ENCODE measurements at places on chromosomes 6 and 20.

- no peak for DNase-seq
These were observed 49.0 kb upstream of the HIVEP2 start for GRCh38 chr6:142993977-142994376.

DNA sequence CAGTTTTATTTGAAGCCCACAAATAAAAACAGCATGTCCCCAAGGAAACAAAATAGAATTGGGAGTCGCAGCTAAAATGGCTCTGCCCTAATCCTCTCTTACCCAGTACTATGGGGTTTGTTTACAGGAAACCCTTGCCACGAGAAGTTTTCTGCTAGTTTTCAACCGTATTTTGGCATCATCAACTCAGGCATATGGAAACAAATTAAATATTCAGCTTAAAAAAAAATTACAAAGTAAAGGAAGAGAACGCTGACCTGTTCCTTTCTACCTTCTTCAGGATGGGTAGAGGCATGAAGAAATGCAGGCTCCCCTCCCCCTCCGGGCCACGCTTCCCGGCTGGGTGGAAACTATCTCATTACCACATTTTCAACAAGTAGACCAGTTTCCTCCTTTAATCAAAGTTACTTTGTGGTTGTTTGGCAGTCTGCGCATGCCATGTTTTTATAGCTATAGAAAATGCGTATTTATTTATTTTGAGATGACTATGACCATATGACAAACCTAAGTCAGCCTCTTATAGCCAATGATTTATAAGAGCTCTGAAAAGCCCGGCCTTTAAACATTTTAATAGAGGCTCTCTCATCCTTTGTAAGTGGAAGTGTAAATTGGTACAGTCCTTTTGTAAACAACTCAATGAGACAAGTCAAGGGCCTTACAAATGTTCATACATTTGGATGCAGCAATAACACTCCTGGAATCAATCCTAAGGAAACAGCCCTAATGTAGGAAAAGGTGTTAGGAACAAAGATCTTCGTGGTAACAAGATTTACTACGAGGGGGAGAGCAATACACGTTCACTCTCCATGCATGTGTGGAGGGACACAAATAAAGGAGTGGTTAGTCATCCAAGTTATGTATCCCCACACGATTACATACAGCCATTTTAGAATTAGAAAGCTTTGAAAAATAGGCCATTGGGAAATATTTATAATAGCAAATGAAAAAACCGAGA lies 16.1 kb upstream of the ZNF217 start:
- no peak for DNase-seq

- no peak for DNase-seq
These were observed 442.7 kb upstream of the HS3ST5 start for GRCh38 chr6:114785235-114786127.

- no peak for DNase-seq
These were observed 108.4 kb downstream of the RTN4IP1 start for GRCh38 chr6:106520711-106521401.

DNA sequence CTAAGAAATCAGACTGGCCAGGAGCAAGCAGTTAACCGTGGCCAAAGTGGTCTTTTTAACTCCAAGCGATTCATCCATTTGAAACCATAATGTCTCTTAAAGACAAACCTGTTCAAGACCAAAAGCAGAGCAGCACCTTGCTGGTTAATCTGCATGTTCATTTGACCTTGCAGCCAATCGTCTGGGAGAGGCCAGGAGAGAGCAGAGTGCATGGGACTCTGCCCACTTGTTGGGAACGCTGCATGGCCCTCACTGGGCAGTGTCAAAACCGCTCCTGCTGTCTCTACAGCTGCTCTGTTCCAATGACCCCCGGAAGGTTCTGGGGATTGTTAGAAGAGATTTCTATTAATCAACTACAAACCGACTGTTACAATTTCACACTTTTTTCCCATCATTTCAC lies 79.6 kb downstream of the OLIG3 start:
- no peak for DNase-seq

GRCh38 chr6:6386010-6386409 lies 65.5 kb upstream of the F13A1 start:
- DNase-seq: no peak

- DNase-seq: no peak
These were observed 28.8 kb upstream of the NHSL1 start for GRCh38 chr6:138528137-138528536.

- DNase-seq: no peak
These were observed 9.0 kb downstream of the PTPN1 start for GRCh38 chr20:50519036-50519762.

GRCh38 chr6:83854766-83855165 lies 1.6 kb downstream of the RIPPLY2 start:
- DNase-seq: no peak

DNA sequence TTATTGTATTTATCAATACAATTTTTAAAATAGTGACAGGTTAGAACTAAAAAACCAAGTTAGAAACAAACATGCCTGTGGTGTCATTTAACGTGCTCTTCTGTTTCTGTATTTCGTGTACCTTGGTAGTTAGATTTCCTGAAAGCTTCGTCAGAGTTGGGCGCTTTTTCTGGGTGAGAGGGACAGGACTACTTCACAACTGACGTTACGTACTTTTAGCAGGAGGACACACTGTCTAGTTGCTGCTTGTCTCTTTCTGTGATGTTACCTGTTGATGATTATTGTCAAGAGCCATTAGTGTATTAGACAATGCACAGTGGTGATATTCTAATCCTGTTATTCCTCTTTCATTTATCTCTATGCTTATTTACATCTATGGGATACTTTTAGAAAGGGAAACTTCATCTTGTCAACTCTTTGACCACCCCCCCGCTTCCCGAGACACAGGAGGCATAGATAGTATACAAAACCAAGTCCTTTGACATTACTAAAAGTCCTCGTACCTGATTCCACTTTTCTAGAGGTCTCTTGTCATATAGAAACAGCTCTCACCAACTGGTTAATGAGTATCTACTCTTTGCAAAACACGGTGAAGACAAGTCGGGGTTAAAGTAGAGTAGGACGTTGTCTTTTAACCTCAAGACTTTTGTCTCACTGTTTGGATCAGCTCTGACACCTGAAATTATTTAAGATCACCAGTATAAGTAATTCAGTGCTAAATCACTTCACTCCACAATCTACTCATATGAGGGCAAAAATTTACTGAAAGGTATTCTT lies 96.3 kb downstream of the LYRM2 start:
- no peak for DNase-seq

DNA sequence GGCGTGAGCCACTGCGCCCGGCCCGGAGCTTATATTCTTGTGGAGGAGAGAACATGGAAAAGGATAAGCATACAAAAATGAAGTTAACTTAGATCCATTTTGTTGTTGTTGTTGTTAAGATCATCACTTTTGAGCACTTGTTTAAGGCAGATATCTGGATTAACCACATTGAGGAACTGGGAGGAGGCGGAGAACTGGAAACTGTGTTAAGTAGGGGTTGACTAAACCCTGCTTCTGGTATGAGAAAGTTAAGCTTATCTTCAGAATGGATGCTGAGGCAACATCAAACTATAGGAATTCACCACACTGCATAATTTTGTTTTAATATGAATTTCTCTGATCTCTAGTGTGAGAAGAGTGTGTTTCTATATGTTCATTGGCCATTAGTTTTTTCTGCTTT lies 57.6 kb downstream of the GCNT2 start:
- DNase-seq: no peak

DNA sequence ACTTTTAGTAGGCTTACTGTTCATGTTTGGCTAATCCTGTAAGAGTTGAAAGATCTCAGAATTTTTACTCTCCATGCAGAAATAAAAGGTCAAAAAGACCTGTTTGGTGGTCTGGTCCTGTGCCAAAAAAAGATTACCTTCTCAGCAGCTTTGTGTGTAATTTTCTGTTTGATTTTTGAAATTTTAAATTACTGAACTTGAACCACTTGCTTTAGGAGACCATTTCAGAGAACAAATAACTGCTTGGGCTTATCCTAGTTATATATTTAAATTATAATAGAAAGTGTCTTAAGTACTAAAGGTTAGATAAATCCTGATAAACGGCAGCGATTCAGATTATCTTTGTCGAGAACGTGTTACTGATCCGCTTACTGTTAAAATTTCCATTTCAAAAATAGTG lies 118.3 kb upstream of the GRIK2 start:
- no peak for DNase-seq

- DNase-seq: no peak
These were observed 35.1 kb downstream of the DSE start for GRCh38 chr6:116405652-116406356.
